Umbilical cord (tissue), 2 donors: ENCODE measurements at places on chromosomes 12 and 14. TPM values are rescaled to one million over a fixed set of nuclear protein-coding genes. Genes with fewer than 3 reads are reported as not detected.

DNA sequence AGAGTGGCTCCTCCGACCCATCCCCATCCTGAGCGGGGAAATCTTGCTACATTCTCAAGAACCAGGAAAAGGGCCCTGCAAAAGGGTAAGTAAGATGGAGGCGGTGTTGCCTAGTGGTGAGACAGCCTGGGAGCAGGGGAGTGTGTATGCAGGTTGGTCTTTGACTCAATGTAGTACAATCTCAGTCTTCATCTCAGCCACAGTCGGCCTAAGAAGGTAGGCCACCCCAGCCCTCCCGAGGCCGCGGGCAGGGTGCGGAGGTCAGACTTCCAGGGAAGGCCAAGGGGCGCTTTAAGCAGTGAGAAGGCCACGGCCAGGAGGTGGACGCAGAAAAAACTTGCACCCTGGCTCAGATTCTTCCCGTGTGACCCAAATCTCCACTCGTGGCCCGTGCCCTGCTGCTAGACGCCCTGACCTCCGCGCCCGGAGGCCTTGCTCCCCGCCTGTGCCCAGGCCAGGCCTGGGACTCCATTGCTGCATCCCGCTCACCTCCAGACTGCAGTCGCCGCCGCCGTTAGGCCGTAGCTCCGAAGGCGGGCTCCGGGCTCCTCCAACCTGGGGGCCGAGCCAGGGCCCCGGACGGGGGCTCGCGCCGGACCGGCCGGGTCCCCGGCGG lies 435 bp downstream of the FOXM1 start:
- DNase-seq, result no peak

DNA sequence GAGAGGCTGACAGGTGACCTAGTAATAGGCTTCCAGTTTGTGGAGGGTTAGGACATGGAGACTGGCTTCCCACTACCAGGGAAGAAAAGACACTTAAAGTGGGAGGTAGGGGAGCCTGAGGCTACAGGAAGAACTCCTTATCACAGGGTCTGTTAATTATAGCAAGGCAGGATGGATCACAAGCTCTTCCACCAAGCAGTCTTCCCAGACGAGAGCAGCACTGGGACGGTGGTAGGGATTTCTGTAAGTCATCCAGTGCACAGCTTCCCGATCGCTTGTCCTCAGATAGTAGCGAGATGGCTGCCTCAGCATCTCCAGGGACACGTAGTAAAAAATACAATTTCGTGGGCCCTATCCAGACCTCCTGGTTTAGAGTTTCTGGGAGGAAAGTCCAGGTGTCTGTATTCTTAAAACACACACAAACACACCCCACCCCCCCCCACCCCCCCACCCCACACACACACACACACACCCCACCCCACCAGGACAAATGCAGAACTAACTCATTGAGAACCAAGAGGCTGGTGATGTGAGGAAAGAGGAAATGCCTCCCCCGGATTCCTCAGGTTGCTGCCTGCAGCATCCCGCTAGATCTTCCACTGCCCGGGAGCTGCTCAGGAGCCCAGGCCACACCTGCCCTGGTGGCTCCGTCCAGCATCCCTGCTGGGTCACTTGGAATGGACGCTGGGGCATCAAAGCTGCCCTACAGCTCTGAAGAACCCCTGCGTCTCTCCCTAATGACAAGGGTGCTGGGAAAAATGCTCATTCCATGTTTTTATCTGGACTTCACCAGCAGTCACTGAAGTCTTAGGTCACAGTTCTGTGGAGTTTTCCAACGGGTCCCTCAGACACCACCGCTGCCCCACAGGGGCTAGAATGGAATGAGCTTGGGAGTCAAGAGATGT lies 307.2 kb downstream of the CACNA1C start:
- no peak for DNase-seq

GRCh38 chr14:58815161-58815701 lies 177.5 kb downstream of the DACT1 start:
- peak; percentile 19 for DNase-seq

GRCh38 chr12:48000878-48001504 lies 3.3 kb downstream of the COL2A1 start:
- DNase-seq, result peak; percentile 87

DNA sequence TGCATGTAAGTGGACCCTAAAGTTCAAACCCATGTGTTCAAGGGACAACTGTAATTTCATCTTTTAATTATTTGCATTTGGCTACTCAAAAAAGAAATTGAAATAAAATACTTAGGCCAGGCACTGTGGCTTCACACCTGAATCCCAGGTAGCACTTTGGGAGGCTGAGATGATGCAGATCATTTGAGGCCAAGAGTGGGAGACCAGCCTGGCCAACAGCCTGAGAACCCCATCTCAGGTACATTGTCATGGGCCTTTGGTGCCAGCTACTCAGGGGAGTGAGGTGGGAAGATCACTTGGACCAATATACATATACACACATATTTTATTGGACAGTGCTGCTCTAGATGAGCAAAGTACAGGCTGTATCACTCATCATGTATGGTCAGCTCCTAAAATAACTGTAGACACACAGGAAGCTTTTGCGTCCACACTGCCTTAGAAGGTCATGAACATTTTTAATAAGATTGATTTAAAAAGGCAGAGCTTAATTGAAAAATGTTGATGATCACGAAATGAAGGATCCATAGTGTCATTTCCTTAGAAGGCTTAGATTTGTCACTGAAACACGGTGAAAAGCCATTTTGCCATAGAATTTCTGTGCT lies 2.5 kb upstream of the ZCCHC8 start:
- DNase-seq, result no peak

- no peak for DNase-seq
Measured at GRCh38 chr12:124923905-124924734, 9.7 kb upstream of the UBC start.

DNA sequence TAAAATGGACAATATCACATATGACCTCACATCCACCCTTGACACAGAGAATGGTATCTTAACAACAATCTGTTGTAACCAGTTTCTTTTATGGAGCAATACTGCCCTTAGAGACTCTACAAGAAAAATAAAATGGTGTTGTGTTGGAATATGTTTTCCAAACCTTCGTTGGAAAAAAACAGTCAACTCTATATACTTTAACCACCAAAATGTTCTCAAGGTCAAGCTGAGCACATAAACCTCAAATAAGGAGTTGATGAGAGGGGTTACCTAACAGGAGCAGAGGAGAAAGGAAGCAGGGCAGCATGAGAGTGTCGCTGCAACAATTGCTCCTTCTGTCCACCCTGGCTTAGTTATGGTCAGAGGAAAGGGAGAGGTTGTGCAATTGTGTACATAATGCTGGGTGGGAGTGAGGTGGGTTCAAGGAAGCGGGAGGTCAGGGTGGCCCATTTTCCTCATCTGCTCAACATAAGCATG lies 179.2 kb upstream of the BMP4 start:
- no peak for DNase-seq

DNA sequence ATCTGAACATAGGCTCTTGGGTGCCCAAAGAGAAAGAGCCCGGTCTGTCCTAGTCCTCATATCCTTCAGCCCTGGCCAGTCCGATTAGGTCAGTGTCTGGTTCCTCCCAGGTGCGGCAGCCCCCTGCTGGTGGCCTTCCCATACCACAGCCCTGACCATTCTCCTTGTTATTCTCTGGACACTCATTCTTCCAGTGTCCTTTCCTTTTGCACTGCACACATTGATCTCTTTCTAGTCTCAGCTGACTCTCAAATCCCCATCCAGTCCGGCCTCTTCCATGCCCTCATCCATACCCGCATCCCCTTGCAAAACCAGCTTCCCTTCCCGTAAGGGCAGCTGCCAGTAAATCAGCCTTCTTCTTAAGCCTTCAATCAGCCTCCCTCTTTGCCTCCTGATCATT lies 1316.3 kb downstream of the TMEM121 start:
- DNase-seq, result no peak

- DNase-seq, result peak; percentile 25
Measured at GRCh38 chr14:76133103-76133502, 18.6 kb upstream of the GPATCH2L start.

GRCh38 chr14:29222671-29223268 lies 456.2 kb downstream of the FOXG1 start:
- peak; percentile 13 for DNase-seq

- DNase-seq, result peak; percentile 8
Measured at GRCh38 chr12:60266381-60266852, 670.6 kb downstream of the SLC16A7 start.

RNASE3 gene
- 0.96 TPM for total RNA-seq

PLEKHD1 gene
- total RNA-seq, result 3.1 TPM

MTA1 gene
- total RNA-seq, result 30.3 TPM

ABCD2 gene
- total RNA-seq, result 0.72 TPM

SLC25A29 gene
- 7.9 TPM for total RNA-seq

KLRF2 gene
- total RNA-seq, result not detected

SYCP3 gene
- 5.5 TPM for total RNA-seq
